Activated CD4-positive, alpha-beta T cell treated with anti-CD3 and anti-CD28 coated beads, Interleukin-2, amount 50 U/mL, for 48 hours (primary cell): ENCODE measurements at places on chromosomes 7 and 10.

- DNase-seq = no peak
Observed at GRCh38 chr10:128879441-128880140, 587.5 kb upstream of the MGMT start.

DNA sequence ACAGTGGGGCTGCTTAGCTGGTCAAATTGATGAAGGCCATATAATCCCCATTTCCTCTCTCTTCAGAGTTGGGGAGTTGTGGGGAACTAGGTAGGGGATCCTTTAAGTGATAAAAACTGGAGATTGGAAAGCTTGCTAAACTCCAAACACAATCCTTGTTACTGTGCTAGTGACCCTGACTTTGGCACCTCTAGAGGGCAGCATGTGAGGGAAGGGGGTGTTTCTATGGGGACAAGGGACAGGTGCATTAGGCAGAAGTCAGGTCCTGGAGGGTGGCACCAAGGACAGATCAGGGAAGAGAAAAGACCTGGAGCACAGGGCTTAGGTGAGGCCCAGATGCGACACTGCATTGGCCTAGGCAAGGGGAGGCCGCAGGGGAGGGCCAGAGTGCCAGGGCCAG is 66.9 kb downstream of the CDHR3 start:
- DNase-seq = no peak

DNA sequence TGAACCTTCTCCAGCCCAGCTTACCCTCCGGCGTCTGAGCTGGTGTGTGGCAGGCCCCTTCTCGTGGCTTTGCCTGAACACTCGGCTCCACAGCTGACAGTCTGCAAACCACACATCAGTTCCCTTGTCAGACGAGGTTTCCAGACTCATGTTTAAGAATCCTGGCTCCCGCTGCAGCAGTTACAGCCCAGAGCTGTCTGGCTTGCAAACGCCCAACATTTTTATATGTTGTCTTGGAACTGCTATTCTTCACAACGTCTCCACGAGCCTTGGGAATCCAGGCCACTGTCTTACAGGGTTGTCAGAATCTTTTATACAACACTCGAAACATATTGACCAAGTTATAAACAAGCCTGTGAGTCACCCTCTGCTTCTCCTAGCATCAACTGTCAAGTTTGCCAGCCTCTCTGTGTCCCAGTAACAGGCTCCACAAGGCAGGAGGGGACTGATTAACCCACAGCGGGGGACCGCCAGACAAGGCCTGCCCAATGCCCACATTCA is 68.1 kb downstream of the TNS3 start:
- DNase-seq = no peak

- DNase-seq = no peak
Observed at GRCh38 chr7:140738280-140738679, 41.8 kb downstream of the NDUFB2 start.

DNA sequence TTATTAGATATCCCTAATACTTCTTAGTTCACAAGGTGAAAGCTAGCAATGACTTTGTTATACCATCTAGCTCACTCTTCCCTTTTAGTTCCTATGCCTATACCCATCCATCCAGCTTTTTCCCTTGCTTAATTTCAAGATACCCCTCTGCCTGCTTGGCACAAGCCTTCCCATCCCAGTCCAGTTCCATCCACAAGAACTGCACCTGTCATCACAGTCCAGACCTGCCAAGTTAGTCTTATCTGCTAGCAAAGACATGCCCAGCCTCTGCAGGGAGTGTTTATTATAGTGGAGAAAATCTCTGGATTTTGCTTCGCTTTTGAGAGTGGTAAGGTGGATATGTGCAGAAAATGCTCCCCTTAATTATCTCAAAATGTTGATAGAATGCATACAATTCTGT is 158.2 kb downstream of the ST7 start:
- DNase-seq = no peak

- DNase-seq = no peak
Observed at GRCh38 chr10:71217266-71218045, 5.1 kb downstream of the UNC5B start.

- DNase-seq = no peak
Observed at GRCh38 chr7:4733936-4734528, 41.4 kb upstream of the AP5Z1 start.
